Mesenchymal stem cell (in vitro differentiated cells and primary cell): ENCODE measurements at places on chromosomes 4 and X.

- H3K4me1 ChIP-seq = peaks cover 2% of the 10 kb centered on the region
- DNase-seq = no peak
- peaks cover 88% of the 10 kb centered on the region for H3K27me3 ChIP-seq
- no peak overlapping the region for H3K27ac ChIP-seq
- H3K4me3 ChIP-seq = peak overlapping the region; percentile 76
Measured at GRCh38 chr4:27085396-27085795, 224.8 kb downstream of the STIM2 start.

- no peaks in the 10 kb centered on the region for H3K36me3 ChIP-seq
- H3K27ac ChIP-seq = no peak overlapping the region
- DNase-seq = no peak
- H3K27me3 ChIP-seq = no peaks in the 10 kb centered on the region
- no peak overlapping the region for H3K4me3 ChIP-seq
Measured at GRCh38 chrX:21408307-21408706, 34.1 kb downstream of the CNKSR2 start.

DNA sequence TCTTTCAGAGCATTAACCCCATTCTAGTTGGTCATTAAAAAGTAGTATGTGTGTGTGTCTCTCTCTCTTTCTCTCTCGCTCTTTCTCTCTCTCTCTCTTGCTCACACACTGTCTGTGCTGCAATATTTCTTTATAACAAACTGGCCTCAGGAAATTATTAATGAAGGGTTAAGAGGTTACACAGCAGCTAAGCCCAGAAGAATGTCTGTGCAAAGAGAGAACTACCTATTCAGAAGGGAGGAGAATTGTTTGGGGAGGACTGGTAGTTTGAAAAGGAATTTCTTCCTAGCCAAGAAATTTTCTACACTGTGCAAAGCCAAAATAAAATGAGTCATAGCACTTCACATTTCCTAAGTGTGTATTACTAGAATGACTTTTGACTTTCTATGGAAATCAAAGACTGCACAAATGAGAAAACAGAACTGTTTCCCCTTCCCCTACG lies 22.2 kb downstream of the PDGFC start:
- peaks cover 3% of the 10 kb centered on the region for H3K4me1 ChIP-seq
- H3K27ac ChIP-seq = peak overlapping the region; percentile 95
- H3K4me3 ChIP-seq = peak overlapping the region; percentile 38
- H3K36me3 ChIP-seq = no peaks in the 10 kb centered on the region
- DNase-seq = peak; percentile 79

DNA sequence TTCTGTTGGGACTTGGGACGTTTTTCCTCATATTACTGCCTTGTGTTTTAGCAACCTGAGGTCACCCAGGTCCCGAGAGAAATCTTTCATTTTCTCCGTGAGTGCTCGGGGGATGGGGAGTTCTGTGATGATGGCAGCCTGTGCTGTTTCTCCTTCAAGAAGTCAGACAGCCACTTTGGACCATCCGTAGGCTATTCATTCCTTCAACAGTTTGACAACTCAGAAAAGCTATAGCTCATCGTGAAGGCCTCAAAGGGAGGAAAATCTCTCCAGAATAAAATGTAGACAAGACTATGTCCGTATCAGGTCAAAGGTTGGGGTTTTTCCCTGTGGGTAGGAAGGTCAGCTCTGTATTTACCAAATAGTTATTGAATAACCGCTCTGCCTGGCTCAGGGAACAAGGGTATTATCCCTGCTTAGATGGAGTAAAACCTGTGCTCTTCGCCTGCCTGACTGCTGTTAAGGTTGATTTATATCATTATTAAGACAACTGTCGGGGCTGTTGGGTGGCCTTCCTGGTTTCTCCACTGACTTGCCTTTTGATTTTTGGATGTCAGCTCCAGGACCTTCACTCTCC lies 36.6 kb downstream of the FAM114A1 start:
- H3K4me3 ChIP-seq = no peak overlapping the region
- DNase-seq = no peak
- H3K36me3 ChIP-seq = peaks cover 19% of the 10 kb centered on the region
- H3K4me1 ChIP-seq = peaks cover 2% of the 10 kb centered on the region

GRCh38 chr4:36574816-36575215 lies 293.4 kb downstream of the DTHD1 start:
- H3K36me3 ChIP-seq = no peaks in the 10 kb centered on the region
- no peak overlapping the region for H3K4me3 ChIP-seq
- no peaks in the 10 kb centered on the region for H3K27me3 ChIP-seq

DNA sequence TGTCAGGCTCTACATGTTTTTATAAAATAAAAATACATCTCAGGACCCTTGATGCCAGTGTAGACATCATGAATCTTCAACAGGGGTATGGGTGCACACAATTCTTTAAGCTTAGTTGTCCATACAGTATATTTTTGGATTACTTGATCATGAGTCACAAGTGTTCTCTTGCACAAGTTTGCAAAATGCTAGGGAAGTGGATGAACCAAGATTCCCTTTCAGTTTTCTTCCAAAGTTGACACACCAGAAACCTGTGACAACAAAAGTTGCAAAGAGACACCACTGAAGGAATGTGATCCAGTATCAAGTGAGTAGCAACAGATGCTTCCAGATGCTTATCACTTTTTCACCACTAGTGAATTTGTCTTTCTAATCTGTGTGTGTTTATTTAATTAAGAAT lies 1021.2 kb downstream of the PCDH7 start:
- no peaks in the 10 kb centered on the region for H3K27me3 ChIP-seq
- H3K4me1 ChIP-seq = no peaks in the 10 kb centered on the region
- no peak overlapping the region for H3K27ac ChIP-seq
- H3K36me3 ChIP-seq = no peaks in the 10 kb centered on the region
- H3K4me3 ChIP-seq = no peak overlapping the region

GRCh38 chr4:125187226-125188176 lies 127.3 kb upstream of the FAT4 start:
- H3K4me3 ChIP-seq = no peak overlapping the region
- no peaks in the 10 kb centered on the region for H3K27me3 ChIP-seq
- no peak overlapping the region for H3K27ac ChIP-seq
- DNase-seq = peak; percentile 44

DNA sequence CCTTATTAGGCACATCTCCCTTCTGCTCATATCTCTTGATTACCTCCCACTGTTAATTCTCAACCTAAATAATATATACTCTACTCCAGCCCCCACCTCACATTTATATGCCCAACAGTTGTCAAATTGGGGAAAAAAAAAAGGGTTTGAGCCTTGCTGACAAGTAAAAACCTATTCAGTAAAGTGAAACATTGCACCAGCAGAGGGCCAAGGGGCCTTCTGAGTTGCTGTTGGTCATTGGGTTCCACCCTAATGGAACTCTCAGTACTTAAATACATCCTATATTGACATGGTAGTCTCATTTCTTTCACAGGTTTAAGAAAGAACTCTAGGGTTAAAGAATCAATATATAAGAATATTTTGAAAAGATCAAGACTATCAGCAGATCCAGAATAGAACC lies 362.2 kb downstream of the SMARCA1 start:
- no peak overlapping the region for H3K4me3 ChIP-seq
- H3K36me3 ChIP-seq = no peaks in the 10 kb centered on the region
- no peak overlapping the region for H3K27ac ChIP-seq
- no peaks in the 10 kb centered on the region for H3K27me3 ChIP-seq
- DNase-seq = no peak

GRCh38 chr4:24219209-24219608 lies 329.4 kb upstream of the PPARGC1A start:
- H3K36me3 ChIP-seq = no peaks in the 10 kb centered on the region
- H3K4me1 ChIP-seq = no peaks in the 10 kb centered on the region
- no peak for DNase-seq
- no peak overlapping the region for H3K4me3 ChIP-seq

DNA sequence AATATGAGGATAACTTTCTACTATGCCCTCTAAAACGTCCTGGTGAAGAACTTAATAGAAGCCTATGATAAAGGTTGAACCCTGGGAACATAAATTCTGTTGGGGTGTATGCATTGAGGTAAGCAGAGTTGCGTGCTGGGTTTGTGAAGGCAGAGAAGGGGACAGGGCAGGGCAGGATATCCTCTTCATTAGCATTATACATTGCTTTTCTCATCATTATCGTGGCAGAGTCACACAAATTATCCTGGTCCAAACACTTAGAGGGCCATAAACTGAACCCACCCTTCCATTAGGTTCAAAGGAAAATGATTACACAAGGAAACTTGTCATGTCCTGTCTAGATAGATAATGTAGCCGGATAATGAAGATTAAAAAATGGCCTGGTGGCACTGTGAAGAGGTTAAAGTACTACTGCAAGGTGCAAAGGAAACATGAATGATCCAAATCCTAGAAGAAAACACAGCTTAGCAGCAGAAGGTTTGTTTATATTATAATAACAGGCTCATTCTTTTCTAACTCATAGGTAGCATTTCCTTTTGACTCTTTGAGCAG lies 189.1 kb downstream of the SPCS3 start:
- H3K4me3 ChIP-seq = no peak overlapping the region
- DNase-seq = no peak
- H3K4me1 ChIP-seq = no peaks in the 10 kb centered on the region
- H3K36me3 ChIP-seq = no peaks in the 10 kb centered on the region
- H3K27me3 ChIP-seq = no peaks in the 10 kb centered on the region

DNA sequence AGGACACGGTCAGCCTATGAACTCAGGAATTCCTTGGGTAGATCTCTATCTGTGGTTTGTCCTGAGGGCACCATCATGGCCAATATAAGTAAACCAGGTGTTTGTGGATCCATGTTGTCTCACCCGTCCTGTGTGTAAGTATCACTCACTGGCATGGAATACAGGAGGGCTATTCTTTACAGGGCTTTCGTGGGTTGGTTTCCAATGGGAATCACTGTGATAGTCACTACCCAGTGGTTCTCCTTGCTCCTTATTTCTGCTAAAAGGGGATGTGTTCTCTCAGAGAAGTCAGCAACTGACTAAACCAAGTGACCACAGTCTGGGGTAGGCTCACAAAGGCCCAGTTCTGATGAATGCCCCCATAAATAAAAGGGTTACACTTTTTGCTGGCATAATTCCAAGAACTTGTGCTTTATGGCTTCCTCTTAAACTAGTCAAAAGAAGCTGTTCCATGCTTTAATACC lies 236.7 kb upstream of the JADE1 start:
- H3K27ac ChIP-seq = peak overlapping the region; percentile 99
- DNase-seq = no peak
- peaks cover 11% of the 10 kb centered on the region for H3K4me1 ChIP-seq

DNA sequence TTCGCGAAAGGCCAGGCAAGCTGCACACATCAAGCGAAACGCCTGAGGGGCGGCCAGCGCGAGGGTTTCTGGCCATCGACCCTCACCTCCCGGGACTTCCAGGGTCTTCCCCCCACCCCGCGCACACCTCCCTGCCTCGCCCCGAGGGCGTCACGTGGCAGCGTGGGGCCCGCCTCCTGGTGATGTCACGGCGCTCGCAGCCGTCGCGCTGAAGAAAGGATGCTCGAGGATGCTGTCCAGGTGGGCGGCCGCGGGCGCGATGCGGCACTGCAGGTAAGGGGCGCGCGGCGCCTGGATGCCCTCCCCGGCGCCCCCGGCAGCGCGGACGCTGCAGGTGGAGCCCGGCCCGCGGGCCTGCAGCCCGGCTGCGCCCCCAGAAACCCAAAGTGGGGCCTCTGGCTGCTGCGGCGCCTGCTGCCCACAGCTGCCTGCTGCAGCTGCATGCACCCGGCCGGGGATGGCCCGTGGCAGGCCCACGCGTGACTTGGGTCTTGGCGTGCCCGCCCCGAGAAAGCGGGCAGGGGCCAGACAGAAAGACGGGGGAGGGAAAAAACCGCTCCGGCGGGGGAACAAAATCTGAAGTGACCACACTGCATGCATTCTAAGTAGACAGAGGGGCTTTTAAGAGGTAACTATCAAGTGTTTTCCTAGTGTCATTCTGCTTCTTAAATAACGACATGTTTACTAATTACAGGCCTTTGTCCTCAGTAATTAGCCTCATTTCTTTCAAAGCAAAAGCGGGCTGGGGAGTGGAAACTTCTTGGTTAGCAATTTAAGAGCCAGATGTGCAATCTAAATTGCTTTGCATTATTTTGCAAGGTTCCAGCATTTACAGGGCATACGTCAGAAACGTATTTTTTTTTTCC lies 1.7 kb downstream of the CLCN4 start:
- H3K4me1 ChIP-seq = no peaks in the 10 kb centered on the region
- H3K27ac ChIP-seq = no peak overlapping the region
- DNase-seq = peak; percentile 5
- H3K4me3 ChIP-seq = peak overlapping the region; percentile 43
- no peaks in the 10 kb centered on the region for H3K36me3 ChIP-seq
- H3K27me3 ChIP-seq = peaks cover 4% of the 10 kb centered on the region

GRCh38 chrX:56618323-56618722 lies 54.9 kb downstream of the UBQLN2 start:
- H3K36me3 ChIP-seq = no peaks in the 10 kb centered on the region
- DNase-seq = no peak
- H3K27ac ChIP-seq = no peak overlapping the region
- H3K4me1 ChIP-seq = no peaks in the 10 kb centered on the region
- no peak overlapping the region for H3K4me3 ChIP-seq
- no peaks in the 10 kb centered on the region for H3K27me3 ChIP-seq

GRCh38 chrX:150198776-150199175 lies 164.3 kb upstream of the MAMLD1 start:
- H3K4me1 ChIP-seq = peaks cover 22% of the 10 kb centered on the region
- no peaks in the 10 kb centered on the region for H3K27me3 ChIP-seq
- H3K36me3 ChIP-seq = no peaks in the 10 kb centered on the region

DNA sequence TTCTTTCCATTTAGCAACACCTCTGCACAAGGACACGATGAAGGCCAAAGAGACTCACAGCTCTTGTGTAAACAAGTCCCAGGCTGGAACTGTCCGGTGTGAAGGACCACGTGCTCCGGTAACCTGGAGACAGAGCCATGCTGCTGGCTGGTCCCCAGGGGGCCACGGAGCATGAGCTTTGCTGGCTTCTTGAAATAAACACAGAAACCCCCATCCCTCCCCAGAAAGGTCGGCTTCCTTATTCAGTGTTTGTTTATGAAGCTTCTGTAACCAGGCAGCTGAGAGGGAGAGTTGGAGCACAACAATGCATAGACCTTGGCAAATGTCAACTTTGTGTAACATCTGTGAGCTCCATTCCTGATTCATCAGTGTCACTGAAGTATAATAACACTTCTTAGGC lies 109.4 kb downstream of the GPR143 start:
- peaks cover 33% of the 10 kb centered on the region for H3K36me3 ChIP-seq
- no peak overlapping the region for H3K4me3 ChIP-seq
- H3K27ac ChIP-seq = no peak overlapping the region
- H3K4me1 ChIP-seq = peaks cover 15% of the 10 kb centered on the region

GRCh38 chrX:15356444-15356843 lies 21.1 kb upstream of the PIGA start:
- H3K27ac ChIP-seq = no peak overlapping the region
- no peaks in the 10 kb centered on the region for H3K4me1 ChIP-seq
- DNase-seq = peak; percentile 86
- H3K4me3 ChIP-seq = no peak overlapping the region
- H3K36me3 ChIP-seq = no peaks in the 10 kb centered on the region
- H3K27me3 ChIP-seq = no peaks in the 10 kb centered on the region

DNA sequence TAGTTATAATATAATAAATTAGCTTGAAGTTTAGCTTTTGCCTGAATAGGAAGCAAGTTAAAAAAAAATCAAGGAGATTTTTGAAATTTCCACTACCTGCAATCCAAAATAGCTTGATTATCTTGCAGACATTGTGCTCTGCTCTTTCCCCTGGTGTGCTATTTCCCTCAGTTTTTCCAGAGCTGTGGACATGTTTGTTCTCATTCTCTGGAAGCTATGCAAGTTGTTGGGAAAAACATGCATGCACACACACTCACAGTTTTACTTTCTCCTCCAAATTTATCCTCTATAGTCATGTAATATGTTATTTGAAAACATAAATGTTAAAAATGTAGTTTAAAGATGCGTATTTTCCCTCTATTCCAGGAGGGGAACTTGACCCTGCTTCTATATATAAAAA lies 225.8 kb upstream of the ARSJ start:
- H3K27me3 ChIP-seq = no peaks in the 10 kb centered on the region
- H3K4me3 ChIP-seq = no peak overlapping the region
- no peak for DNase-seq
- no peak overlapping the region for H3K27ac ChIP-seq
- no peaks in the 10 kb centered on the region for H3K36me3 ChIP-seq
